Placental epithelial cell (primary cell): ENCODE measurements at places on chromosomes 16 and 17. TPM values are rescaled to one million over a fixed set of nuclear protein-coding genes. Genes with fewer than 3 reads are reported as not detected.

IKZF3 gene
- under 0.01 and 0.43 TPM in 2 replicates for total RNA-seq

MARVELD3 gene
- total RNA-seq = 6.6 and 9.4 TPM in 2 replicates

CHST5 gene
- total RNA-seq = not detected in 2 replicates

APOH gene
- total RNA-seq = not detected in 2 replicates

OR4D1 gene
- total RNA-seq = not detected in 2 replicates

SLC12A3 gene
- 0.22 and 1.6 TPM in 2 replicates for total RNA-seq

TBC1D3L gene
- total RNA-seq = 10.1 and 21.6 TPM in 2 replicates

TNRC6C gene
- total RNA-seq = 2.3 and 3.5 TPM in 2 replicates

KRTAP1-1 gene
- total RNA-seq = not detected in 2 replicates

KRT34 gene
- total RNA-seq = 0.39 and 9.7 TPM in 2 replicates

TRPV3 gene
- total RNA-seq = 15.7 and 18.5 TPM in 2 replicates

ARHGDIG gene
- total RNA-seq = not detected in 2 replicates

OR1A1 gene
- not detected in 2 replicates for total RNA-seq

AURKB gene
- total RNA-seq = 7.7 and 15.7 TPM in 2 replicates

SPATA22 gene
- total RNA-seq = not detected in 2 replicates

MKS1 gene
- 13.4 and 18.8 TPM in 2 replicates for total RNA-seq

CDH16 gene
- under 0.01 and 0.11 TPM in 2 replicates for total RNA-seq

CNGB1 gene
- under 0.01 TPM in 1 of 2 replicates, not detected in the other for total RNA-seq

KRTAP4-3 gene
- not detected in 2 replicates for total RNA-seq

REXO5 gene
- 6.8 and 13.7 TPM in 2 replicates for total RNA-seq

AHSP gene
- not detected in 2 replicates for total RNA-seq

ALDOC gene
- 19.6 and 25.2 TPM in 2 replicates for total RNA-seq

OMG gene
- not detected in 2 replicates for total RNA-seq

ERI2 gene
- 31.0 and 32.3 TPM in 2 replicates for total RNA-seq

SGCA gene
- total RNA-seq = 0.11 and 1.6 TPM in 2 replicates

ALOX12 gene
- not detected in 2 replicates for total RNA-seq

XYLT2 gene
- 48.3 and 56.2 TPM in 2 replicates for total RNA-seq

PLD6 gene
- total RNA-seq = 0.39 and 1.6 TPM in 2 replicates

CD79B gene
- not detected in 2 replicates for total RNA-seq

KRT20 gene
- total RNA-seq = not detected in 2 replicates

CA7 gene
- not detected in 2 replicates for total RNA-seq

TBC1D3H gene
- not detected in 2 replicates for total RNA-seq

SLC13A2 gene
- total RNA-seq = not detected in 2 replicates

MMP2 gene
- total RNA-seq = 23.0 and 49.9 TPM in 2 replicates

KRT25 gene
- total RNA-seq = not detected in 2 replicates
